ENCODE measurements at places on chromosomes 12 and 14.

DNA sequence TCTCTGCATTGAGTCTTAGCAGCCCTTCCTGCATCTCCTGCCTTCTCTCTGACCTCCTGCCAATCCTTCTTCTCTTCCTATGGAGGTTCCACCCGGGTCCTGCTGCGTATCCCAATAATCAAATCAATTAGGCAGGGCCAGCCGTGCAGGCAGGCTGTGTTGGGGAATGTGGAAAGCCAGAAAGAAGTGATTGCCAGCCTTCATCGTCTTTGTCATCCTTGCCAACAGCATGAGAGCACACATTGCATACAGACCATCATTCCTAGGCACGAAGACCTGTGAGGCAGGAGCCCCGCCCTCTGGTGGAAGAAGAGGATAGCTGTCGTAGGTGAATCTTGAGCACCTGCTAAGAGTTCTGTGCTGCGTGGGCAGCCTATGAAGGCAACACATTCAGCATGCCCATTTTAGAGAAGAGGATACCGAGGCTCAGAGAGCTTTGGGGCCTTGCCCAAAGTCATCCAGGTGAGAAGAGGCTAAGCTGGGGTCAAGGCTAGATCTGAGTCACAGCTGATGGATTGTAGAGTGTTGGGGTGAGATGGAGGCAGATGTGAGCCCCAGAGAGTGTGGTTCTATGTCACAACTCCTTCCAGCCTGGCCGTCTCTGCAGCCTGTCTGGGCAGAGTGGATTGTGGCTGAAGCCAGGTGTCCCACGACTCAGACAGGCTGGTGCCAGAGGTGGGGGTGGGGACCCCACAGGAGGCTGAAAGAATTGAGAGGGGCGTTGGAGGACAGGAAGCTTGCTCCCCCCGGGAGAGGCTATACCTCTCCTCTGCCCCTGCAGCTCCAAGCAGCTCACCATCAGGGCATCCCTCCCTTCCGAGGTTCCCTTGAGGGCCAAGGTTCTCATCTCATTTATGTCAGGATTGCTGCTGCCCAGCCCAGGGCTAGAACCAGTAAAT is 12.7 kb downstream of the C14orf132 start:
- DNase-seq, result no peak

GRCh38 chr12:109833307-109834189 is at the start of gene TRPV4:
TRPV4 (minus strand) TSS chr12:109833398; CDS start chr12:109814796, 18,602 bp downstream.
- no peak for DNase-seq

DNA sequence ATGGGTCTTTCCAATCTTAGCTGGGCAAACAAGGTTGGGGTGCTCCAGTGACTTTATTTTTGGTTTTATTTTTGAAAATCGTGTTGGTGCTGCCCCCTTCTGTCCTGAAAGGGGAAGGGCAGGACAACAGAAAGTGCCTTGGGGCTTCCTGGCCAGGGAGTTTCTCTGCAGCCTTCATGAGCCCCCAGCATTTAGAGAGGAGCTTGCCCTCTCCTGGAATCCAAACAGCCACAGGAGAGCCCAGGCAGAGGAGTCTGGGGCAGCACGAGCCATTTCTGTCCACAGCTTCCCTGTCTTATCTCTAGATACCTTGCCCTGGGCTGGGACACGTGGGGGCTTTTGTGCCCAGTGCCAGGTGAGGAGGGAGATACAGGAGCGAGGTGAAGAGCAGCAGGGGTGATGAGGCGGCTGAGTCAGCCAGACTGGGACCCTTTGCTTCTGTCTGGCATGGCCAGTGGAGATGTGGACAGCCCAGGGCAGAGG is 4.4 kb upstream of the C1RL start:
- DNase-seq, result no peak

DNA sequence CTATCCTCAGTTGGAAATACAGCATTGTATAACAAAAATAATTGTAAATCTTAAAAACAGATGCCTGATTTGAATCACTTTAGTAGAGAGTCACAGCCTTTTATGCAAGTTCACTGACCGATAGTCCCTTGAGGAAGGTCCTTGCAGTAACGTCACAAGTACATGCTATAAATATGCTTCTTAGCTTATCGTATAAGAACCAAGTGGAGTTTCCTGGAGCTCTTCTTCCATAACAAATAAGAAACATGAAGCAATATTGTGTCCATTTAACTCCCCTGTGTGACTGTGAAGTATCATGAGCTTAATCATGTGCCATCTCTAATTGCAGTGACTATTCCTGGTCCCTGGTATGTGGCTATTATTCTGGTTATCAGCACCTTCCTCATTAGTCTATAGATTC is 107.9 kb downstream of the SLC38A4 start:
- no peak for DNase-seq

GRCh38 chr12:2288875-2289274 is 236.1 kb downstream of the CACNA1C start:
- DNase-seq, result no peak

- DNase-seq, result peak; percentile 74
Observed at GRCh38 chr14:67241411-67242167, at the start of gene PALS1. PALS1 (plus strand) TSS chr14:67241435; CDS start chr14:67279171, 37,736 bp downstream.

DNA sequence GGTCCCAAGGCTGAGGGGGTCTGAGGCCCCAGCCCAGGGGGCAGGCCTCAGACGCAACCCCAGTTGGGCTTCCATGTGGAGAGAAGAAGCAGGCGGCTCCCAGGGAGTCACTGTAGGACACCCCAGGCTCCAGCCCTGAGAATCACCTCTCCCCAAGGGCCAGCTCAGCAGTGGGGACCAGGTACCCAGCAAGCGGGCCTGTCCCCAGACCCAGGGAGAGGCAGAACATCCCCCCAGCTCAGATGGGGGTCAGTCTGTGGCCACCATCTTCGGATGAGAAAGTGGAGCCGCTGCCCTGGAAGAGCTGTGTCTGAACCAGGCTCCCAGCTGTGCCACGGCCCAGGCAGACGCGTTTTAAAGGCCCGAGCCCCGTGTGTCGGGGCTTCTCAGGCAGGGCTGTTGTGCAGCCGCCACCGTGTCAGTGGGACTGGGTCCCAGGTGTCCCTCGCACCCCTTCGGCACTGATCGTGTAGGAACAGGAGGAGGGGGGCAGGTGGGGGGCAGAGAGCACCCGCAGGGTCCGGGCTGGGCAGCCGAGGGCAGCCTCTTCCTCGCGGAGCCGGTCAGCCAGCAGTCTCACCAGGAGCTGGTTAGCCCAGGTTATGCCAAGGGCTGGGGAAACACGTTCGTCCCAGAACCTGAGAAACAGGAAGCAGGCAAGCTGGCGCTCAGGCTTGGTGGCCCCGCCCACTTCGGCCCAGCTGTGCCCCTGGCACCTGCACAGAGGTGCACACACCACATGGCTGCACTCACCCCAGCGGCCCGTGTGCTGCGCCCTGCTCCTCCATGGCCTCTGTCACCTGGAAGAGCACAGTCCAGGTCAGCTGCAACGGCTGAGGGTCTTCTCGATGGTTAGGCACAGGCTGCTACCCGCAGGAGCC is 16.6 kb downstream of the XRCC3 start:
- DNase-seq, result no peak

- peak; percentile 31 for DNase-seq
Observed at GRCh38 chr12:123807670-123808069, 45.6 kb downstream of the DNAH10 start.

GRCh38 chr12:49546481-49546880 is 7.7 kb downstream of the KCNH3 start:
- DNase-seq, result no peak

DNA sequence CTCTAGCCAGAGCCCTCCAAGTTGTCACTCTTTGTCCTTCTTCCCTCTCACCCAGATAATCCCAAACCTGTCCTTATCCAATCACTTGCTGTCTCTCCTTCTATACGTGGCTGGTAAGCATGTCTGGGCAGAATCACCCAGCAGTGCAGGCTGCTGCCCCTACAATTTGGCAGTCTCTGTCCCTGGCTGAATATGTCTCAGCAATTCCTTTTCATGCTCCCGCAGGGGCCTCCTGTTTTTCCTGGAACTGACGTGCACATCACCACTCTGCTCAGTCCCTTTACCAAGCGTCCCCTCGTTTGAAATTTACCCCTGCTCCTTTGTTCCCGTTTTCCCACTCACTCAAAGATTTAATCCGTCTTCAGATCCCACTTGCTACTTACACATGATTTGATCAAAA is 80.0 kb downstream of the ST8SIA1 start:
- no peak for DNase-seq

All from right renal pelvis (tissue), 4 donors.